ENCODE measurements at places on chromosomes 11 and 22.
A peak's percentile ranks its signal among the peaks of the same experiment; 100 is the strongest.

DNA sequence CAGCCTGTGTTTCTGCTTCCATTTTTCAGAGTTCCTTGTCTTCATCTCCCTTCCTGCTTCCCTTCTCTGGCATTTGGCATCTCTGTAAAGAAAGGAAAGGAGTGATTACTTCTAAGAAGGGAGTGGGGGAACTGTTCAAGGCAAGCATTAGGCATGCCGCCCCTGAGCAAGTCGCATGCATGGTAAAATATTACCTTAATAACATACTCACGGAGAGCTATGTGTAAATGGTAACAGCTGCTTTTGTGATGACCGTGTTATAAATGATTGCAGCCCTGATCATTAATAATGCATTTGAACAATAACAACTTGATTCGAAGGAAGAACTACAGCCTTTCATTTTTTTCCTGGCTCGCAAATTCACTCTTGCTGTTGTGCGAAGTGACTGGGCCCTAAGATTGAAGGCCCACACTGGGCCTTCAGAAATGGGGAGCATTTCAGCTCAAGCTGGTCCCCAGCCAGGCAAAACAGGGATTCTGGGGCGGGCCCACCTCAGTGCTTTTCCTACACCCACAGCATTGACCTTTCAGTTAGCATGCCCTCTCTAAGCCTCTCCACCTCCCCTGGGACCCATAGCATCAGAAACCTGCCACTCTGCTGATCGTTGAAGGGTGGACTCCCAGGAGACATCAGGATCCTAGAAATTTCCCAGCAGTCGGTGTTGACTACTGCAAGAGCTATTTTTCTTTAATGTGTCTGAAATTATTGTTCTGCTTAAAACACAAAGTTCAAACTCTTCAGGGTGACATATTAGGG lies 263.0 kb upstream of the CADM1 start:
- no peak for DNase-seq

DNA sequence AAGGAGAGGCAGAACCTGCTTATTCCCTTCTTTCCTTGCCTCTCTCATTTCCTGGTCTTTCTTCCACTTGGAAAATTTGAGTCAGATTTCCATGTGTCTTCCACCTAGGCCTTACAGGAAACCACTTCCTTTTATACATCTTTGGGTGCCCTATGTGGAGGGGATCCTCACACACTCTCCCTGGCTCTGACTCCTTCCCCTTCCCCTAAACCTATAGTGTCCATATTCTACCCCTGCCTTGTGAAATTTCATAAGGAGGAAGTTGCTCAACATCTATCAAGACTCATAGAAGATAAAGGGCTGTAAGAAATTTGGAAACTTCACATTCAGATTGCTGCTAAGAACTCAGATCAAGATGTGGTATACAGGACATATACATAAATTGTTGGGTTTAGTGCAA lies 20.4 kb downstream of the TUG1 start:
- DNase-seq: no peak

DNA sequence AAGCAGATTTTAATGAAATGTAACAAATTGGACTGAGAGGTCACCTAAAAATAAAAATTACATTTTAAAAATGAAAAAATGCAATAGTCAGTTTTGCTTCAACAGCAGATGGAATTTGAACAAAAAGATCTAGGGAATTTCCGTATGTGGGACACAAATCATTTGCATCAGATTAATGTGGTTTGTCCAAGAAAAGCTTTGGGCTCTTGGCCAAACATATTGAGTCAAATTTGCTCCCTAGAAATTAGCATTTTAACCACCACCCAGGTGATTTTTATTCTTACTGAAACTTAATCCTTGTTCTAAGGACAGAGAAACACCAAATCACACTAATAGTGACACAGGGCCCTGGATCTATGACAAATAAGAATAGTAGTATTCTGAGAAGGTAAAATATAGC lies 1477.8 kb downstream of the FAM181B start:
- no peak for DNase-seq

- no peak for DNase-seq
Measured at GRCh38 chr22:43506487-43506886, 94.7 kb downstream of the MPPED1 start.

GRCh38 chr11:43366677-43367076 lies 8.0 kb downstream of the TTC17 start:
- DNase-seq: no peak

- DNase-seq: no peak
Measured at GRCh38 chr22:47872761-47873535, 1110.5 kb downstream of the TBC1D22A start.

DNA sequence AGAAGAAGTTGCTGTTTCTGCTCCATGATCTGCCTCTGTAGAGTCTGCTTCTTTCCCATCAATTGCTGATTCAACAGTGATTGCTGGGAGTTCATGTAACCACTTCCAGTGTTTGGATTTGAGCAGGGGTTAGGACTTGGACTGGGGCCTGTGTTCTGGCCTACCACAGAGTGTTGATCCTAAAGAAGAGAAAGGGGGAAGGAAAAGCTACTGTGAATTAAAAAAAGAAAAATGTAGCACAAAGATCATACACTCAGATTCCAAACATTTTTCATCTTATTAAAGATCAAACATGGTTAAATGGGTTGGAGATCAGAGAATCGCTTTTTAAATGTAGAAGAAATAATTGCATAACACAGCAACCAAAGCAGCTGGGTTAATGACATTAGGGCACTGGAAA lies 67.6 kb upstream of the MTMR2 start:
- DNase-seq: no peak

DNA sequence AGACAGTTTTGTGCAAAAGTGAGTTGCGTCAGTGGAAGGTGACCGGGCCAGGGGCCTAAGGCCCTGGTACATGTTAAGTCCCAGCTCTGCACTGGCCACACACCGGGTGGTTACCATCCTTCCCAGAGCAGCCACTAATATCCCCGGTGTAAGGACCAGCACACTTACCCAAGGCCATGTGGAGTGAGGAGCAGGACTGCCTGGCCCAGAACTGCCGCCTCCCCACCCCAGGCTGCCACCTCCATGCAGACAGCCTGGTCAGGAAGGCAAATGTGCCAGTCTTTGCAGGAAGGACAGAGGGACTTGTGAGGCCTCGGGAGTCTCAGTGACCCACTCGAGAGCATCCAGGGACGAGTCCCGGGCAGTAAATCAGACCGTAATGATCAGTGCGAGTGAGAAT lies 102.9 kb downstream of the MORC2 start:
- DNase-seq: no peak

- DNase-seq: no peak
Measured at GRCh38 chr11:9330387-9331384, 16.3 kb upstream of the TMEM41B start.

GRCh38 chr11:106998916-106999188 lies 19.4 kb downstream of the GUCY1A2 start:
- no peak for DNase-seq

- no peak for DNase-seq
Measured at GRCh38 chr11:5300251-5300650, 1.5 kb downstream of the OR51B4 start.

- no peak for DNase-seq
Measured at GRCh38 chr11:118618115-118618990, 10.9 kb downstream of the PHLDB1 start.

DNA sequence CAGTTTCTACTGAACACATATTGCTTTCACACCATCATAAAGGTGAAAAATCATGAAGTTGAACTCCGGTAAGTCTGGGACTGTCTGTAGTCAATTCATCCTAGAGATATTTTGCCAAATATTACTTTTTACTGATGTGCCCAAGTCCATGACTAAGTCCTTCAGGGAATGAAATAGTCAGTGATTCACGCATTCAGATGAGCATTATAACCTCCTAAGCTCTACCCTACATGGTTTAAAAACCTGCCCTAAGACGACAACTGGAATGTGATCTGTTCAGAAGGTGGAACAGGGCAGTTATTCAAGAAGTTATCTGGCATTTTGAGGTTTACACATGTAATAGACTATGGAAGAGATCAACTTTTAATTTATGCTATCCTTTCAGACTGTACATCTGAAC lies 125.6 kb downstream of the TRPC6 start:
- DNase-seq: no peak

DNA sequence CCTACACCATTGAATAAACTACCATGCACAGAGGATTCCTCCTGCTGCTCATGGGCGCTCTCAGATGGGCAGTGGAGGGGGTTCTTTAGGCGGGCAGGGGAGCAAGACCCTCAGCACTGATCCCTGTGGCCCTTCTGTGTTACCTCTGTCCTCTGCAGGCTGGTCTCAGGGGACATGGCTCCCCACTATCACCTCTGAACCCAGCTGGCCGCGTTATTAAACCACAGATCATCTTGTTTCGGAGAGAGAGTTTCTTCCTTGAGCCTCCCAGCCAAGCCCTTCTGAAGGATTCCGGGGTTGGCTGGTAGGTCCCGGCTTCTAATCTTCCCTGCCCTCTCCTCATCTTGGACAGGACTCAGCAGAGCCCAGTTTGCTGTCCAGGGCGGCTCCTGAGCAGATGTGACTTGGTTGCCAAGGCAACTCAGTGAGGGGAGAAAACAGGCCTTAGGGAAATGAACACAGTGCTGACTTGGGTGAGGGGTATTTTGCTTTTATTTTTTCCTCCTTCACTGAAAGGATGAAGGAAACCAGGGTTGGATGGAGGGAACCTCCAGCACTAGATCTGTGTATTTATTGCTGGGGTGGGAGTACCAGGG lies 13.3 kb downstream of the APOL3 start:
- DNase-seq: no peak

GRCh38 chr11:61066645-61067044 lies 35.6 kb upstream of the CD5 start:
- no peak for DNase-seq

DNA sequence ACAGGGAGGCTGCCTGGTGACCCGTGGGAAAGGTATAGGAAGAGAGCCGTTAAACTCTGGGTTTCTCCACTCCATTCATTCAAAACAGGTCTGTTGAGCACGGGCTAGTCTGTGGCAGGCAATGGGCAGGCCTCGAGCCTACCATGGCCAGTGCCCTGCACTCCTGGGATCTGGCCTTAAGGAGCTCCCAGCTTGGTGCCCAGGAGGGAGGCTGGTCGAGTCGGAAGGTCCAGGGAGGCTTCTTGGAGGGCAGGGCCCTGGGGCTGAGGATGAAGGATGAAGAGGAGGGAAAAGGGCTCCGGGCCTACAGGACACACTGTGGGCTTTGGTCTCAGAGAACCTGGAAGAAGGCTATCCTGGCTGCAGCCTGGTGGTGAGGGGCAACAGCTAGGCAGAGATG lies 41.9 kb upstream of the MN1 start:
- DNase-seq: no peak

DNA sequence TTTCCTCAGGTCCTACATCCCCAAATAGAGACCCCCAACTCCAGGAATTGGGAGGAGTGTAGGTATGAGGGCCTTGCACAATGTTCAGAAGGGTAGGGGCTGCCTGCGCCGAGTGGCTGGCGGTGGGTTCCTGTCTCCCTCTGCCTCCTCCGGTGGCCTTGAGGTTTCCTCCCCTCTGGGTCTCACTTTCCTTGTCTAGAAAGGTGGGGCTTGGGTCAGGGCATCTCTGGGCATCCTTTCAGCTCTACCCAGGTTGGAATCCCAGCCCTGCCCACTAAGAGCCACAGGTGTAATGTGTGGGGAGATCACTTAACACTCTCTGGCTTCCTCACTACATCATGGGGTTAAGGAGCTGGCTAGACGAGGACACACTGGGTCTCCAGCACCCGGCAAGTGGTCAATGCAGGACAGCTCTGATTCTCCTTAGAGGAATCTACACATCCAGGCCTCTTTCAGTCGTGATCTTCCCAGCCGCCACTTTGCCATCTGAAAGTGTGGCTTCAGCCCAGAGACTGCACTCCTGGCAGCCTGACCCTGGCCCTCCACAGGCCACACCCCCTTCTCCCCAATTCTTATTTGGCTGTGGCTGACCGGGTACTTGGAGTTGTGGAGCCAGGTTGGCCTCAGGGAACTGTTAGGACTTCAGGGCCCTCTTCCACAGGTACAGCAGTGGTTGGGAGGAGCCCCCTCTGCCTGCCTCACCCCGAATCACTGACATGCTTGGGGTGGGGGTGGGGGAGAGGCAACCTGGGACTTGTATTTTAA lies 22.1 kb downstream of the PRDM11 start:
- no peak for DNase-seq

GRCh38 chr11:92897487-92897886 lies 72.0 kb upstream of the MTNR1B start:
- DNase-seq: no peak

GRCh38 chr11:110901441-110901840 lies 189.2 kb upstream of the ARHGAP20 start:
- no peak for DNase-seq

DNA sequence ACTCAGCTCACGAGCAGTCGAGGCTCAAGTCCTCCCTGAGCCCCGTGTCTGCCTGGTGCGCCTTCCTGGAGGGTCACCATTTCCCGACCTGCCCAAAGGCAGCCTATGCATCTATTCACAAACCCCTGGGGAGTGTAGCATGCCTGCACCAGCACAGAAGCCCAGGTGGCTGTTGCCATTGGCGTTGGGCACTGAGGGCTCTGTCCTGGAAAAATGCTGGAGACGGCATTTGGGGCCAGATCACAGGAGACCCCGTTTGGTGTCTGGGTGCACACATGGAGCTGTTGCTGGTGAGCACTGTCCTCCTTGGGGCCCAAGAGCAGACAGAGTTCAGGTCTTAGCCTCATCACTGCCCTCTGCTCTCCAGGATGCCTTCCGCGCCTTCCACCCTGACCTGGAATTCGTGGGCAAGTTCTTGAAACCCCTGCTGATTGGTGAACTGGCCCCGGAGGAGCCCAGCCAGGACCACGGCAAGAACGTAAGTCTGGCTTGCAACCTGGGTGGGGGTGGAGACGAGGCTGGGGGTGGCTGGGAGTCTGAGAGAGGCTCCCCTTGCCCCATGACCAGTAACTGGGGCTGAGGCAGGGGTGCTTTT lies 9.4 kb downstream of the FADS2 start:
- DNase-seq: no peak

GRCh38 chr11:106961518-106961917 lies 56.8 kb downstream of the GUCY1A2 start:
- DNase-seq: no peak

GRCh38 chr22:50399751-50400331 lies 56.7 kb downstream of the PPP6R2 start:
- DNase-seq: peak; percentile 74

DNA sequence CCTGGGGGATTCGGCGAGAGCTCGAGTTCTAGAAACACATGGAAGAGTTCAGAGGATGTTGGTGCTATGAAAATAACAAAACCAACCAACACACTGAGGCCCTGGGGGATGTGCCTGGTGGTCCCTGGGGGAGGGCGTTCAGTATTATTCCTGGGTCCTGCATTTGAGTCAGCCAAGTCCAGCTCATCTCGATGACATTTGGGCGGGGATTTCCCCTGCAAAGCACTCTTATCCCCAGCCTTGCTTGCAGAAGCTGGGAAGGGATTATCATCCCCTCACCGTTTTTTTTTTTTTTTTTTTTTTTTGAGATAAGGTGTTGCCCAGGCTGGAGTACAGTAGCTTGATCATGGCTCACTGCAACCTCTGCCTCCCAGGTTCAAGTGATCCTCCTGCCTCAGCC lies 2.1 kb upstream of the SMIM38 start:
- DNase-seq: no peak

DNA sequence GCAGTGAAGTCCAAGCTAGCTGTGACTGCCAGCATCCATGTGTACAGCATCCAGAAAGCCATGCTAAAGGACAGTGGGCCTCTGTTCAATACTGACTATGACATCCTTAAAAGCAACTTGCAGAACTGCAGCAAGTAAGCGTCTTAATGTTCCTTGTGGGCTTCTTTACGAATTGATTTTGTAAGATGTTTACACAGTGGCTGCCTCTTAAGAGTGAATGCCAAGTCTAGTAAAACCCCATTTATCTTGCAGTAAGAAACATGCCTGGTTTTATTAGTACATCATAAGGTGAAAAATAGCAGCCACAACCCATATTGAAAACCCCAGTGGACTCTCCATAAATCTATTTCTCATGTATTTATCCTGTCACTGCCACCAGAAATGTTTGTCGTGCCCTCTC lies 20.5 kb downstream of the POLD3 start:
- DNase-seq: no peak

GRCh38 chr22:29040385-29041275 lies 21.0 kb downstream of the C22orf31 start:
- peak; percentile 68 for DNase-seq

Data from WTC11 (cell line).